ENCODE measurements at places on chromosomes 13 and 19. TPM values are rescaled to one million over a fixed set of nuclear protein-coding genes. Genes with fewer than 3 reads are reported as not detected.

Gene FIZ1
- total RNA-seq: 9.5 TPM

DNA sequence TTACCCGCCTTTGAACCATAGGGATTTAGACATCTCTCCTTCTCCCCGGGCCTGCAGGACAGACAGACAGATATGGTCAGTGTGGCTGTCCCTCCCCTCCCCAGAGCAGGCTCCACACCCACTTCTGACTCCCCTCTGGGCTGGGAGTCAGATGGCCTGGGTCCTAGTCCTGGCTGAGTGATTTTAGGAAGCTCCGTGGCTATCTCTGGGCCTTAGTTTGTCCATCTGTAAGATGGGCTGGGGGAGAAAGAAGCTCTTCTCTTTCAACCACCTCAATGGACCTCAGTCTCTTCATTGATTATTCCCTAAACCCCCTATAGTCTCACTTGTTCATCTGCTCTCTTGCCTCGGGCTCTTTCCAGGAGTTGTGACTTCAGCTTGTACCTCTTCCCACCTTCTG is 35.5 kb downstream of the UNC13A start:
- no peak for DNase-seq

DNA sequence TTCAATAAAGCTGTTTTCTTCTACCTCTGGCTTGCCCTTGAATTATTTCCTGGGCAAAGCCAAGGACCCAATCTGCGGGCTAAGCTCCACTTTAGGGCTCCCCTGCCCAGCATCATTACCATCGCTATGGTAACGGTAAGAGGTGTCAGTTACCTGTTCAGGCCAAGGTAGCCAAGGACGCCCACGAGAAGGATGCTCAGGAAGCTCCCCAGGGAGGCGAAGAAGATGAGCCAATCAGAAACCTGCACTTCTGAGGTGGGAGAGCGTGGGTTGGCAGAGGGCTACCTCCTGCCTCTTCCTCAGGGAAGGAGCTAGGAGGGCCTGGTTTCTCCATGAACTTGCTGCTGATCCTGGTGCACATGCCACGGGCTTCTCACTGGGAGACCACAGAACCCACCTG is 24.7 kb downstream of the IL12RB1 start:
- no peak for DNase-seq

Gene SH2D3A
- 0.18 TPM for total RNA-seq

DNA sequence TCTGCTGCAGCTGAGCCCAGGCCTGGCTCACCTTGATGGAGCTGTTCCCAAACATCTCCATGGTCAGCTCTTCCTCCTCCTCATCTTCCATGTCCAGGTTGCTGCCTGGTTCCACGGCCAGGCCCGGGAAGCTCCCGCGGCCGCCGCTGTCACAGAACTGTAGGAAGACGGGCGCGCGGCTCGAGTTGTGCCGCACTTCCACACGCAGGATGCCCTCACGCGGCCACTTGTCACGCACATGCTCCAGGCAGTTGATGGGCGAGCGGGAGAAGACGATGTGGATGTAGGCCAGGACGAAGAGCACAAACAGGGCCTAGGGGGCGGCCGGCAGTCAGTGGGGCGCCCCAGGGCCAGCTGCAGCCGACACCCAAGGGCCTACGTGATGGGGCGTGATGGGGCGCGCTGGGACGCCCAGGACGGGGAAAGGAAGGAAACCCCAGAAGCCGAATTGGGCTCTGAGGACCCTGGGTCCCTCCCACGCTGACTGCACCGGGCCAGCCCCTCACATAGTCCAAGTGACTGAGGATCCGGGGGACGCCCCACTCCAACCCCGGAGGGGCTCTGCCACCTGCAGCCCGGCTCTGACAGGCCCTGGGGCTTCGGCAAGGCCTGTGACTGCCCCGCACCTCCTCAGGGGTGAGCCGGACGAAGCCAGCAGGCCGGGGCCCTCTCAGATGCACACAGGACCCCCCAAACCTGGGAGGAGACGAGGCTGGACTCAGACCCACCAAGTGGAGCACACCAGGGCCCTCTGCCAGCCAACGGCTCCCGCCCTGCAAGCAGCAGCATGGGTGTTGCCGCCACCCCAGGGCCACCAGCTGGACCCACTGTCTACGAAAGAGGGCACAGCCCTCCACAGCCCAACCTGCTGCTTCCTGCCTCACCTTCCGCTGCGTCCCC is 6.5 kb downstream of the TMEM259 start:
- DNase-seq: no peak

- no peak for DNase-seq
Measured at GRCh38 chr19:46384396-46384795, 29.0 kb downstream of the CCDC8 start.

DNA sequence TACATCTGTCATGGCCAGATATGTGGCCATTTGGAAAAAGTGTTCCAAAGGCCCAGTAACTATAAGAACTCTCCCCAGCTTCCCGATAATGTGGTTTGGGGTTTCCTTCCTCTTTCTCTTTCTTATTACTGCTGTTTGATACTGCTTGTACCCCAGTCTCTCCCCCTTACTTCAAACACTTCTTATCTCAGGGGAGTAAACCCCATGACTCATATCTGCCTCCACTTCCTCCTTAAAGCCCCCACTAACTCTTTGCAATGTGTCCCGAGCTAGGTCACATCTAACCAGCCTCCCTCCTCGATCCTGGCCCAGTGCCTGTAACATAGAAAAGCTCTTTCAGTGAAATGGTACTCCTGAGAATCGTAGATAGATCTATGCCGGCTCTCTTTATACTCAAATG is 82.4 kb upstream of the STARD13 start:
- DNase-seq: no peak

Gene PSG7
- total RNA-seq: not detected

DNA sequence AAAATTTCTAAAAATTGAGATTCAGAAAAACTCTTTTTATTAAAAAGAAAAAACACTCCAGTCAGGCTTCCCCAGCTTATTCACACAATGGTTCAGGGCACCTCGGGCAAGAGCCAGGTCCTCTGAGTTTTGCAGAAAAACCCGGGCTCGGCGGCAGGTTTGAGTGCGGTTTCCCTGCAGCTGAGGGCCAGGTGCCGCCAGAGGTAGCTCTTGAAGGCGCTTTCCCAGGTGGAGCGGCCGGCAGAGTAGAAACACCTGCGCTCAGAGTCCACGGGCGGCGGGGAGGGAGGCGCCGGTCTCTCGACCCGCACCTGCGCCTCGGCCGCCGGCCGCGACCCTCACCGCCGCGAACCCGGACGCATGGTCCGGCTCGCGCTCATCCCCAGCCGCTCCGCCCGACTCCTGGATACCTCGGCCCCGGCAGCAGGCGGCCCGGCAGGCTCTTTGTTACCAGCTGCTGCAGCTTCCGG is 444 bp downstream of the PROSER1 start:
- no peak for DNase-seq

Gene PRR22
- 1.5 TPM for total RNA-seq

GRCh38 chr19:45636275-45636674 is 2.9 kb downstream of the EML2 start:
- DNase-seq: no peak

Gene ZNF729
- not detected for total RNA-seq

- DNase-seq: no peak
Measured at GRCh38 chr19:17225053-17225452, 973 bp upstream of the OCEL1 start.

Gene FAAP24
- 2.7 TPM for total RNA-seq

- peak; percentile 67 for DNase-seq
Measured at GRCh38 chr19:35715981-35716800, 1.6 kb upstream of the KMT2B start.

GRCh38 chr19:43464134-43464775 is 1.2 kb downstream of the LYPD3 start:
- peak; percentile 81 for DNase-seq

Gene FAM216B
- 1.1 TPM for total RNA-seq

DNA sequence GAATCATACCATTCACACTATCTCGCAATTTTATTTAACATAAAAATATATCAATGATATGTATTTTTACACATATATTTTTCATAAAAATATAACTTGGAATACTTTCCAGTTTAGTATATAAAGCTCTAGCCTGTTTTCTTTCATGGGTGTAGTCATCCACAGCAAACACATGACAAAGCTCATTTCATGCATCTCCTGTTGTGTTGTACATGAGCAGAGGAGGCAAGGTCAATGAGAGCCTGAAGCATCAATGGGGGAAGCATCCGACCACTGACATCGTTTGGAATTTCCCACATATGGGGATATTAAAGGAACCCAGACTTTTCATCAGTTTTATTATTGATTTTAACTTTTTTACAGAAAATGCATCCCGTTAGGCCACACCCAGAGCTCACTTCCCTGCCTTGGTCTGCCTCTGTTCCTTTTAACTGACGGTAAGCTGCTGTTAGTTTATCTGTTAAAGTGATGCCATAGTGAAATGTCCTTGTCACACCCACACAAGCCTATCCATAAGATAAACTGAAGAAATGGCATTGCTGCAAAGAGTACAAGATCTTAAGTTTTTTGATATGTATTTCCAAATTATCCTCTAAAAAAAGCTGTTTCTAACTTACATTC is 44.0 kb downstream of the MIPEP start:
- DNase-seq: no peak

Gene CEBPA
- 3.7 TPM for total RNA-seq

- DNase-seq: no peak
Measured at GRCh38 chr13:76229281-76229680, 593.2 kb downstream of the LMO7 start.

DNA sequence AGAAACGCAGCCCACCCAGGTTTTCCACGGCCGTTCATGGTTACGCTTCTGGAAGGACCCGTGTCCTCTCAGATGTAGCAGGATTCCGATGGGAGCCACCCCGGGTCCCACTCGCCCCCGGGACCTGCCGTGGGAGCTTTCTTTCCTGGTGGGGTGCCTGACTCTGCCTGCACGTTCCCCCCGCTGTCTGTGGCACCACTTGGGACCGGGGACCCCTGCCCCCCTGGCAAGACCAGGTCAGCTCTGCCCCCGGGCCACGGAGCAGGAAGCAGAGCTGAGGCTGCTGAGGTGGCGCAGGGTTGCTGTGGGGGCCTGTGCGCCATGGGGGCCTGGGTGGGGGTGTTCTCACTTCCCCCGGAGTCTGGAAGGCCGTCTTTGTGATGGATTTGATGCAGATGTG is 12.1 kb downstream of the CSNK1G2 start:
- no peak for DNase-seq

DNA sequence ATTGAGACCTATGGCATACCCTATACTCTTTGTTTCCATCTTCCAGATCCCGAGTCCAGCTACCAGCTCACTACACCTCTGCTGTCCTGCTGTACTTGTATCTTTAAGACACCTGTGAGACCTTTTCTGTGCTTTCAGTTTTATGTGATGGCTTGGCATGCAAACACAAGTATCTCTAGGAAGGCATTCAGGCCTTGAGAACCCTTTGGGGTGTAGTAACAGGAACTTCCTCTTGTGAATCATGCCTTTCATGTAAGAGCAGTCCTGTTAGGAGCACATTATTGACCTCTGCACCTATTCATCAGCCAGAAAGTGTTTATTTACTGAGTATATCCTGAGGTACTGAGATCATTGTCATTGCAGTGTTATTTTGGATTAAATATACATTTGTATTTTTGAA is 87.0 kb upstream of the HTR2A start:
- no peak for DNase-seq

- no peak for DNase-seq
Measured at GRCh38 chr13:66911411-66911939, 318.7 kb downstream of the PCDH9 start.

- DNase-seq: no peak
Measured at GRCh38 chr13:110921695-110922094, 6.8 kb upstream of the ANKRD10 start.

Gene ZNF579
- total RNA-seq: 24.4 TPM
